ENCODE measurements at places on chromosomes 16 and 17. TPM values are rescaled to one million over a fixed set of nuclear protein-coding genes. Genes with fewer than 3 reads are reported as not detected.

TBC1D28 gene
- not detected for total RNA-seq

DPEP2 gene
- total RNA-seq = 1.1 TPM

KRT32 gene
- not detected for total RNA-seq

CRHR1 gene
- not detected for total RNA-seq

NOG gene
- not detected for total RNA-seq

NAGLU gene
- 79.2 TPM for total RNA-seq

MT1A gene
- total RNA-seq = not detected

PDIA2 gene
- total RNA-seq = 29.2 TPM

GRCh38 chr16:4588386-4588785 lies 26.3 kb downstream of the UBALD1 start:
- no peak overlapping the region for H3K4me3 ChIP-seq
- no peaks in the 10 kb centered on the region for H3K36me3 ChIP-seq
- no peaks in the 10 kb centered on the region for H3K27me3 ChIP-seq
- DNase-seq = no peak
- no peaks in the 10 kb centered on the region for H3K4me1 ChIP-seq

DNA sequence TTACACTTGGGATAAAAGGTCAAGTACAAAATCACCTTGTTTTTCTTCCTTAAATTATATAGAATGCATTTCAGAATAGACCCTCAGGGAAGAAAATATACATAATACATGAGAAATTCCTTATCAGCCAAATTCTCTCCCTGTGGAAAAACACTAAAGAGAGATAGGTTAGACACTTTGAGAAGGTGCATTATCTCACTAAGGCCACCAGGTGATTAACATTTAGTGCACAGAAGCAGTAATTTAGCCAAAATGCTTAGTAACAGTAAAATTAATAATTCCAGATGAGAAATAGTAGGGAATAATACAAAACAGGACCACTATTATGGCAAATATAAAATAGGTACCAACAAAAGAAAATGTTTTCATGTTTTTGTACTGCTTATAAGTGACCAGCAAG lies 185.3 kb upstream of the C17orf78 start:
- H3K36me3 ChIP-seq = peaks cover 53% of the 10 kb centered on the region
- H3K27me3 ChIP-seq = no peaks in the 10 kb centered on the region
- no peak for DNase-seq
- no peak overlapping the region for H3K4me3 ChIP-seq
- H3K4me1 ChIP-seq = no peaks in the 10 kb centered on the region

DNA sequence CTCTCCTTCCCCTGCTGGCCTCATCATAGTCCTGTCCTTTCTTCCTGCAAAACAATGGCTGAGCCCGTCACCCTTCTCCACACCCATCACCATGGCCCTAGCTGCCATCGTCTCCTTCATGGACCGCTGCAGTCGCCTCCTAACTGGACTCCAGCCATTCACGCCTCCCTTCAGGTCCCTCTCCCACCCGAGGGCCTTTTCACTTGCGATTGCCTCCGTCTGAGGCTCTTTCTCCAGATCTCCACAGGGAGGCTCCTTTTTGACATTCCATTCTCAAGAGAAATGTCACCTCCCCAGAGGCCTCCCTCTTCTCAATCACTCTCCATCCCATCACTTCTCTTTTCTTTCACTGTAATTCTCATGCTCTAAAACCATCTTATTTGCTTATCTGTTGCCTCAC lies 23.5 kb downstream of the GSG1L start:
- no peaks in the 10 kb centered on the region for H3K4me1 ChIP-seq
- no peak for DNase-seq
- no peaks in the 10 kb centered on the region for H3K36me3 ChIP-seq
- no peak overlapping the region for H3K4me3 ChIP-seq
- no peak overlapping the region for H3K27ac ChIP-seq
- no peaks in the 10 kb centered on the region for H3K27me3 ChIP-seq

GRCh38 chr17:80737106-80738019 lies 192.7 kb downstream of the RPTOR start:
- no peaks in the 10 kb centered on the region for H3K36me3 ChIP-seq
- DNase-seq = no peak
- no peak overlapping the region for H3K4me3 ChIP-seq

DNA sequence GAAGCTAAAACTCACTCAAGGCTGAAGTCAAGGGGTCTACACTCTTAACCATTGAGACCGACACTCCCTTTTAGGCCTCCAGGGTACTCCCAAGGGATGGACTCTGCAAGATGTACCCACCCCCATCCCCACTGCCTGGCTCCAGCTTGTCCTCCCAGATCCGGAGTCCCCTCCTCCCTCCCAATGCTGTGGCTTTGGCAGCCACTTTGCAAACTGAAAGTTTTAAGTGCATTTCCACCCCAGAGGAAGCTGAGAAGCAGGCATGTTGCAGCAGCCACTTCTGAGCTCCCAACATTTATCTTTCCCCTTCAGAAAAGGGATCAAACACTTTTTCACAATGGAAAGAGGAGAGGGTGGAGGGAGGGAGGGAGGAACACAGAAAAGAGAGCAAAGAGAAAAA lies 115.2 kb downstream of the COPRS start:
- H3K36me3 ChIP-seq = no peaks in the 10 kb centered on the region
- no peaks in the 10 kb centered on the region for H3K4me1 ChIP-seq
- no peak for DNase-seq

DNA sequence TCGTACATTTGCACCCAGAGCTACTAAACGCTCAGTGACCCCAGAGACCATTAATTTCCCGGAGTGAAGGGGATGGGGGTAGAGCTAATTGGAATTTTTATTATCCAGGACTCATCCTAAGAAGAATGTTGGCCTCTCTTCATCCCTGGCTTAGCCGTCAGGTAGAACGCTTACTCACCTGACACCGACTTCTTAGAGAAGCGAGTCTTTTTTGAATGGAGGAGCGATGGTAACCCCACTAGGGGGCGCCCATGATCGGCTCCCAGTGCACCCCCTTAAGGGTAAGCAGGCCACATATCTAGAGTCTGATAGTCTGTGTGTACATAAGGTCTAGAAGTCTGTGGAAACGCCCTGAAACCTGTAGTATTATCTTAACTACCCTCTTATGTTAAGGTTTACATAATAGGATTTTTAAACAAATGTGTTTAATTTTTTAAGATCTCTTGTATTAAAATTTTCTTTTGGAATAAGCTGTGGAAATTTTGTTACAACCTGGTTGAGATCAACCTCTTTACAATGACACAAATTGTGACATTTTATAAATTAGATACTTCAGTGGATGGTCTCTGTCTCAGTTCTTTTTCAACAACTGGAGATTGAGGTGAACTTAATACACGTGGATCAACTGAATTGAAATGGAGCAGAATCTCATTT lies 229.8 kb downstream of the CPPED1 start:
- H3K4me3 ChIP-seq = no peak overlapping the region
- no peaks in the 10 kb centered on the region for H3K27me3 ChIP-seq
- H3K36me3 ChIP-seq = no peaks in the 10 kb centered on the region

- no peaks in the 10 kb centered on the region for H3K27me3 ChIP-seq
- no peaks in the 10 kb centered on the region for H3K36me3 ChIP-seq
- no peak for DNase-seq
- no peak overlapping the region for H3K4me3 ChIP-seq
These were observed 38.1 kb downstream of the SREBF1 start for GRCh38 chr17:17798573-17799255.

DNA sequence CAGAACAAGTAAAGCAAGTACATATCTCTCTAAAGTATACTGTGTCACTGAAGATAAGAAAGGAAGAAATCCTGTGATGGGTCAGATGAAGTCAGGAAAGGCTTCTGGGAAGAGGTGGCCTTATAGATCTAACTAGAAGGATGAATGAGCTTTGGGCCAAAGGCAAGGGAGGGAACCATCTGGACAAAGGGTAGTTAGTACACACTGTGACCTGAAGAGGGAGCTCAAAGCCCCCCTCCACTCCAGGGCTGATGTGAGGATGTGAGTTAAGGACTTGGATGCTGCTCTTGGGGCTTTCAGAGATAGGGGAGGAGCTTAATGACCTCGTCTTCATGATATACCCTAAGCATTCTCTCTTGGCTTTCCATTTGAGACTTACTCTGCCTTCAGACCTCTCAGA lies 185.3 kb upstream of the CACNG3 start:
- H3K27me3 ChIP-seq = no peaks in the 10 kb centered on the region
- H3K4me1 ChIP-seq = no peaks in the 10 kb centered on the region
- DNase-seq = no peak
- H3K36me3 ChIP-seq = no peaks in the 10 kb centered on the region

DNA sequence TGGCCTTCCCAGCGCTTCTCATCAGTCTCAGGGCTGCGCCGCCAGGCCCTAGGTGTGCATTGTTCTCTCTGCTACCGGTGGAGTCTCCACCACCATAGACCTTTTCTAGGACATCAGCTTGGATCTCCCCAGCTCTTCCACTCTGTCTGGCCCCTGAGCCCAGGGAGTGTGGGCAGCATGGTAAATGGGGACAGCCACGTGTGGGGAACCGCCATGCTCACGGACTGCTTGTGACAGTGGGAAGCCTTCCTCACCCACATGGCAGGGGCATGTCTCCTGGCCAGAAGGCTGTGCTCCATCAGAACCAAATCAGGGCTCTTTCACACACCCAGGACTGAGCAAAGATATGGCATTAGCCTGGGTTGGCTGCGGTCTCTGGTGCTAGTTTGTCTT lies 51.3 kb downstream of the TNFRSF13B start:
- H3K36me3 ChIP-seq = no peaks in the 10 kb centered on the region
- DNase-seq = no peak
- no peaks in the 10 kb centered on the region for H3K27me3 ChIP-seq
- no peak overlapping the region for H3K27ac ChIP-seq
- H3K4me3 ChIP-seq = no peak overlapping the region

DNA sequence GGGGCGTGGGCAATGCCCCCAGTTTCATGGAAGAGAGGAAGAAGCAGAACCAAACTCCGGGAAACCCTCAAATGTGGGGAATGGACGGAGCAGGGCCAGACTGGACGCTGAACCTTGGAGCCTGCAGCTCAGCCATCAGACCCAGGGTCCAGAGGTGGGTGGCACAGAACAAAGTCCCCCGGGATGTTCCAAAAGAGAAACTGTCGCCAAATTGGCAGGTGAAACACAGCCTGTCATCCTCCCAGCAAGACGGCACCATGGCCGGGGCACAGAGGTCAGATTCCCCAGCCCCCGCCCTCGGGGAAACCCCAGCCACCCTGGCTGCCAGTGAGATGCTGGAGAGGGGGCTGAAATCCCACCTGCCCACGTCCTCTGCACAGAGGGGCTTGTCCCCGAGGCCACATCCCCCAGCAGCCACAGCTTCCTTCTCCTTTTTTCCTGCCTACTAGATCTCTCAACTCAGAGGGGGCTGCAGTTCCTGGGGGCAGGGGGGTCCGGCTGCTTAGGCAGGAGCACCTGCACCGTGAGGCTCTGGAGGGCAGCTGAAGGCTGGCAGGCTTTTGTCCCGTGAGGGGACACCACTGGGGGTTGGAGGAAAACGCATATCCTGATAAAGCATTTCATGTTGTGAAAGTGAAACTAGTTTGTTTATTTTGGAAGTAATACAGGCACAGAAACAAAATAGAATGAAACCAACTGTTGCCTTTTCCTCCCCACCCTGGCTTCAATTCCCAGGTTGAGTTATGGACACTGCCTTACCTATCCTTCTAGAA lies 1.2 kb upstream of the SECTM1 start:
- H3K27me3 ChIP-seq = no peaks in the 10 kb centered on the region
- peak; percentile 39 for DNase-seq
- H3K27ac ChIP-seq = peak overlapping the region; percentile 92
- peaks cover 31% of the 10 kb centered on the region for H3K4me1 ChIP-seq
- no peaks in the 10 kb centered on the region for H3K36me3 ChIP-seq

DNA sequence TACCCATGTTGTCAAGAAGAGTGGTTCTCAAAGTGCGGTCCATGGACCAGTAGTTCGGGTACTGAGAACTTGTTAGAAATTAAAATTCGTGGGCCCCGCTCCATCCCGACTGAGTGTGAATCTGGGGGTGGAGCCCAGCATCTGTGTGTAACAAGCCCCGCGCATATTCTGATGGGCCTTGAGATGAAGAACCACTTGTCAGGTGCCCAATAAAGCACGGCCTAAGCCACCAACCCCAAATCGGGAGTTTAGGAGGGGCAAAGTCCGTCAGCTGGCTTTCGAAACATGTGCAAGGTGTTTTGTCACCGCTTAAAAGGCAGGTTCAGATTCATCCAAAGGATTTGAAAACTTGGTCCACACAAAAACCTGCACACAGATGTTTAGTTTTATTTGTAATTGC lies 29.5 kb downstream of the PSMD12 start:
- peaks cover 8% of the 10 kb centered on the region for H3K4me1 ChIP-seq
- DNase-seq = no peak
- no peak overlapping the region for H3K27ac ChIP-seq
- no peaks in the 10 kb centered on the region for H3K36me3 ChIP-seq

DNA sequence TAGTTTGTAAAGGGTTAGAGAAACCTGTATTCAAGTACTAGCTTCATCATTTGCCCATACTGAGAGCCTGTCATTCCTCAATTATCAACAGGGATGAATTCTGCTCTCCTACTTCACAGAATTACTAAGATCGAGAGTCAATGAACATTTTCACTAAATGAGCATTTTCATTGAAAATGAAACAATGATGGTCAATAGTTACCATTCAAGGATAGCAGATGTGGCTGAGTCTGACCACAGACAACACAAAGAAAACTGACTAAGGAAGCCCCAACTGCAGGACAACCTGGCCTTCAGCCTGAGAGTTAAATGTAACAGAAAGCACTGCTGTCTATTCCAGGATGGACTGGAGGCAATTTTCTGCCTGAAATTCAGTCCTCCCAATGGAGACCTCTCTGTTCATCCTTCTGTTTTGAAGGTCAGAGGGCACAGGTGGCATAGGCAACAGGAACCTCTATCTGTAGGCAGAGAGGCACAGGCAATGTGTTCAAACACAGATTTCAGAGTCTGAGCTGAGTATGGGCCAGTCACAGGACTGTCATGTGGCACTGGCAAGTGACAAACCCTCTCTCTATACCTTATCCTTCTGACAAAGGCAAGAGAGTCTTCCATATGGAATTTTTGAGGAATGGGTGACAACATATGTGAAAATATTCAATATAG lies 19.5 kb downstream of the TRAF4 start:
- no peak overlapping the region for H3K4me3 ChIP-seq
- H3K27me3 ChIP-seq = no peaks in the 10 kb centered on the region
- H3K4me1 ChIP-seq = no peaks in the 10 kb centered on the region
- no peak for DNase-seq

GRCh38 chr17:28346746-28347246 lies 10.5 kb downstream of the POLDIP2 start:
- H3K36me3 ChIP-seq = peaks cover 3% of the 10 kb centered on the region
- H3K4me3 ChIP-seq = no peak overlapping the region
- H3K27me3 ChIP-seq = no peaks in the 10 kb centered on the region

- no peak overlapping the region for H3K27ac ChIP-seq
- H3K4me3 ChIP-seq = no peak overlapping the region
- no peak for DNase-seq
These were observed 40.2 kb downstream of the MED13 start for GRCh38 chr17:62024866-62025265.

GRCh38 chr17:79777120-79777893 lies 641 bp upstream of the CBX2 start:
- no peaks in the 10 kb centered on the region for H3K36me3 ChIP-seq
- no peak overlapping the region for H3K27ac ChIP-seq
- peak overlapping the region; percentile 79 for H3K4me3 ChIP-seq

DNA sequence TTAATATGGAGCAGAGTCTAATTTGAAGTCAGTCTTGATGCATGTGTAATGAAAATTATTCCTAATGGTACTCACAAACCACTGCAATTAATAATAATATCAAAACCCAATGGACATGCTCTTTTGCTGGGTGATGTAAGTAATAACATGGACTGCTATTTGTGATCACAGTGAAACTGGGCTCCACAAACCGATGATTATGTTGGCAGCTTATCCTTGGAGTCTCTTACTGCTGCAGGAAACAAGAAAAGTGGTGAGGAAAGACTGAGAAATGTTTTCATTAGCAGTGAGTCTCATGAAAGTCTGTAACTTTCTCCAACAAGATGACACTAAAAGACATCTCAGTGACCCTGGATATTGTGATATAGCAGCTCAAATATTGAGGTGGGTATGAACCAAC lies 45.2 kb downstream of the TMEM100 start:
- H3K4me1 ChIP-seq = no peaks in the 10 kb centered on the region
- no peak for DNase-seq
- H3K4me3 ChIP-seq = no peak overlapping the region
- H3K27me3 ChIP-seq = no peaks in the 10 kb centered on the region
